ENCODE measurements at places on chromosomes 13 and 19.

- no peak for DNase-seq
Measured at GRCh38 chr13:48264058-48264457, 31.1 kb downstream of the ITM2B start.

GRCh38 chr13:25276748-25277147 lies 10.5 kb downstream of the MTMR6 start:
- no peak for DNase-seq

- no peak for DNase-seq
Measured at GRCh38 chr19:30443531-30444252, 71.5 kb downstream of the ZNF536 start.

DNA sequence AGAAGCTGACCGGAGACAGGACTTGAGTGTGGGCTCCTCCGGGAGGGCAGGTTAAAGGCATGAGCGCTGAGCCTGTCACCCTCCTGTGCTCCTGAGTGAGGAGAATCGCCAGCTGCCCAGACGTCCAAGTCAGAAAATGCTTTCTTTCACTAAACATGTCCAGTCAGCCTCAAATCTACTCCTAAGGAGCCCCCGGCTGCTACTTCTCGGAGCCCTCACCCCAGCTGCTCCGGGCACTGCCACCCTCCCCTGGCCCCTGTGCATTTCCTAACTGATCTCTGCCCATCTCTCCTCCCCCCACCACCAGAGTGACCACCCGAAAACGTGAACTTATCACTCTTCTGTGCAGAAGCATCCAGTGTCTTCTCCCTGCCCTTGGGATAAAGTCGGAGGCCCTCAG lies 277.5 kb upstream of the SOX1 start:
- no peak for DNase-seq

GRCh38 chr13:30808600-30808999 lies 73.3 kb downstream of the ALOX5AP start:
- DNase-seq: no peak

GRCh38 chr19:14015524-14016035 lies 9.5 kb upstream of the RFX1 start:
- no peak for DNase-seq

Data from stimulated activated CD8-positive, alpha-beta memory T cell treated with anti-CD3 and anti-CD28 coated beads, Interleukin-4, amount 100 ng/mL, for 1 hour (primary cell).